ENCODE measurements at places on chromosomes 3 and 15. TPM values are rescaled to one million over a fixed set of nuclear protein-coding genes. Genes with fewer than 3 reads are reported as not detected.

GRCh38 chr15:45136378-45136764 lies 6.6 kb downstream of the DUOX1 start:
- peak; percentile 48 for DNase-seq

NSMCE3 gene
- 11.4 TPM for total RNA-seq

DNA sequence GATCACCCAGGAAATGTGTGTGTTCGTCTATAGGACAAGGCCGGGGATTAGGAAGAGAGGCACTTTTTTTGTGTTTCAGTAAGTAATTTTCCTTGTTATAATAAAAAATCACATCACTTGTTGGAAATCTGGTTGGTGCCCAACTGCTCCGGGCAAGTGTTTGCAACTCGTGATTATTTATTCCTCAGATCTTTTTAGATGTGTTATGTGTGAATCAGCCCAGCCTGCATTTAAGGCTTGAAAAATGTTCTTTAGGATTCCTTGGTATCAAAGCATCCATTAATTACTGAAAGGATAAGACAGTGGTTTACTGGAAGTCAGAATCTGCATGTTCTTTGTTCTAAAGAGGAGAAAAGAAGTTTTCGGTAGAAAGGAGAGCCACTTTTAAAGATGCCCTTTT lies 345.6 kb downstream of the FEZF2 start:
- no peak for DNase-seq

GRCh38 chr3:67619991-67620390 lies 34.4 kb downstream of the SUCLG2 start:
- no peak for DNase-seq

DNA sequence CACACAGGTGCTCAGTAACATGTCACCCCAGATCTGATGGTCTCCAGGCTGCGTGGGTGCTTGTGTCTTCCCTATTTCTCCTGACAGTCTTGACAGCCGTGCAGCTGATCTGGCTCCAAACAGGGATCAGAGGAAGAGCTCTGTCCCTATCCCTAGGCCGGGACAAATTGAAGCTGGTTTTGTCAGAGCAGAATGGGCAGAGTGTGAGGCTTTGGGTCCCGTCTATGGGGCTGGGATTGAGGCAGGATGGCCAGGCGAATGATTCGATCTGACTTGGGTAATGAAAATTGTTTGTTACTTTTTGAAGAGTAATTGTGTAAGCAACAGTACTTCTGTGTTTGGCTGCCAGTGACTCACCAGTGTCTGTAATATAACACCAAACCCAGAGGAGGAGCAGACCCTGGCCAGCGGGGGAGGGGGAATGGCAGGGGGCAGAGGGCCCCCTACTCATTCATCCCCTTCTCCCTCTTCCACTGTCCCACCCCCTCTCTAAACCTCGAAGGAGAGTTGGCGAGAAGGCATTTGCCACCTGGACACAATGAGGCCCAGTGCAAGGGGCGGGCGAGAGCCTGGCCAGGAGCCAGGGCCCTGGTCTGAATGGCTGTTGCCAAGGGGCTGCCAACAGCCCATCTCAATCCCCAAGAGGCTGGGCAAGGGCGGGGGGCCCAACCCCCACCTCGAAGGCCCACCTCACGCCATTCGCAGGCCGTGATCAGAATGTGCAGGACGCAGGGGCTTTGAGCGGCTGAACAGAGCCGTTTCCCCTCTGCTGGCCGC lies 4.9 kb upstream of the MAGEF1 start:
- DNase-seq = no peak
